Kidney capillary endothelial cell (primary cell): ENCODE measurements at places on chromosomes 5 and 9.
A peak's percentile ranks its signal among the peaks of the same experiment; 100 is the strongest.

- DNase-seq = peak; percentile 61
Observed at GRCh38 chr5:140239939-140240700, 62.8 kb downstream of the PFDN1 start.

GRCh38 chr5:176359658-176360057 is 1.9 kb downstream of the KIAA1191 start:
- DNase-seq = no peak

- DNase-seq = no peak
Observed at GRCh38 chr5:180007582-180007981, 64.0 kb downstream of the RNF130 start.

DNA sequence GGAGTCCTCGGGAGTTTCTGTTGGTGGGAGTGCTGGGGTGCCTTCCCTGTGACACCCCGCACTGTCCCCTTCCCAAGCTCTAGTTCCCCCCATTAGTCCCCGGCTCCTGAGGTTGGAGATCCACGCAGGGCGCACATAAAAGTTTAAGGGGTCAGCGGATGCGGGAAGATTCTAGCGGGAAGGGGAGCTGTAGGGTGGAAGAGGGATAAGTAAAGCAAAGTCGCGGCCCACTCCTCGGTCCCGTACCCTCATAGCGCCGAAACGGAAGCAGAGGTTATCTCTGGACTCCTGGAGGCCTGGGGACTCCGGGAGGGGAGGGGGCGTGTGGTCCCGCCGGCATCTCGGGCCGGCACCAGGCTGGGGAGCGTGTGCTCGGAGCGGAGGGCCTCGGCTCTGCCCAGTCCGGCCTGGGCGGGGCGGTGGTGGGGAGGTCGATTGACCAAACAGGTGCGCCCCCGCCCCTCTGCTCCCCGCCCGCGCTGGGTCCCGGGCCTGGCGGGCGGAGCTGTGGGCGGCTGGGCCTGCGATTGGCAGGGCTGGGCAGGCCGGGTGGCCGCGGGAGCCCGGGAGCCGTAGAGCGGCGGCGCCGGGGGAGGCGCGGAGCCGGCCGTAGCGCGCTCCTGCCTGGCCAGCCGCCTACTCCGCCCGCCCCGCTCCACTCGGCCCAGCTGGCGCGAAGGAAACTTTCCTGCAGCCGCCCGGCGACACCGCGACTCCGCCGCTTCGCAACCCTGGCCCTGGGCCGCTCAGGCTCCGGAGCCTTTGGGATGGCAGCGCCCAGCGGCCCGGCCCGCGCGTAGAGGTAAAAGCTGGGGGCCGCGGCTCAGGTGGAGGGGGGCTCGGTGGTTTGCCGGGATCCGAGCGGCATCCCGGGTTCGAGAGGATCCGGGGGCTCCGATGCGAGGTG is 52.2 kb upstream of the DAB2IP start:
- DNase-seq = no peak

- no peak for DNase-seq
Observed at GRCh38 chr5:43244823-43245565, 53.0 kb downstream of the NIM1K start.

GRCh38 chr5:31720004-31720403 is 81.1 kb downstream of the PDZD2 start:
- DNase-seq = no peak

- DNase-seq = no peak
Observed at GRCh38 chr9:117101008-117101407, 313.8 kb downstream of the ASTN2 start.

GRCh38 chr9:129437626-129438323 is 183.1 kb downstream of the C9orf50 start:
- DNase-seq = no peak

- no peak for DNase-seq
Observed at GRCh38 chr5:130706696-130707095, 458.4 kb downstream of the HINT1 start.

- no peak for DNase-seq
Observed at GRCh38 chr9:131367450-131367849, 26.4 kb upstream of the PRRC2B start.

GRCh38 chr9:105884416-105884815 is 190.1 kb downstream of the TMEM38B start:
- DNase-seq = no peak

DNA sequence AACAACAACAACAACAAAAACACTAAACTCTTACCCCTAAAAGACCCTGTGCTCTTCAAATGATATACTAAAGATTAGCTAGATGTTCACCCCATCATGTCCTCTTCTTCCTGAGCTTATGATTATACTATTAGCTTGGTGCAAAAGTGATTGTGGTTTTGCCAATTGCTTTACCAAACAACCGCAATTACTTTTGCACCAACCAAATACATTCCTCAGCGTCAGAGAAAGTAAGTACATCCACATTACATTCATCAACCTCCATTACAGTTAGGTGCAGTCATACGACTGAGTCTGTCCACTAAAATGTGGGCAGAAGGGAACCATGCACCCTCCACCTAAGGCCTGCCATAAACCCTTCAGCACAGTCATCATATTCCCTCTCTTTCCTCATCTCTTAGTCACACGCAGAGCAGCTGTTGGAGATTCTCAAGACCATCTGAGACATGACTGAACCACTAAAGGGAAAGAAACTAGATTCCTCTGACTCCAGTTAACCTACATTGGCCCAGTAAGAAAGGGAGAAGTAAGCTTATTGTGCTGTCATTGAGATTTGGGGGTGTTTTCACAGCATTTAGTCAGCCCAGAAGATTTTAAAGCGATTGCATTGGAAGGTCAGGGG is 181.6 kb upstream of the TLE4 start:
- no peak for DNase-seq

DNA sequence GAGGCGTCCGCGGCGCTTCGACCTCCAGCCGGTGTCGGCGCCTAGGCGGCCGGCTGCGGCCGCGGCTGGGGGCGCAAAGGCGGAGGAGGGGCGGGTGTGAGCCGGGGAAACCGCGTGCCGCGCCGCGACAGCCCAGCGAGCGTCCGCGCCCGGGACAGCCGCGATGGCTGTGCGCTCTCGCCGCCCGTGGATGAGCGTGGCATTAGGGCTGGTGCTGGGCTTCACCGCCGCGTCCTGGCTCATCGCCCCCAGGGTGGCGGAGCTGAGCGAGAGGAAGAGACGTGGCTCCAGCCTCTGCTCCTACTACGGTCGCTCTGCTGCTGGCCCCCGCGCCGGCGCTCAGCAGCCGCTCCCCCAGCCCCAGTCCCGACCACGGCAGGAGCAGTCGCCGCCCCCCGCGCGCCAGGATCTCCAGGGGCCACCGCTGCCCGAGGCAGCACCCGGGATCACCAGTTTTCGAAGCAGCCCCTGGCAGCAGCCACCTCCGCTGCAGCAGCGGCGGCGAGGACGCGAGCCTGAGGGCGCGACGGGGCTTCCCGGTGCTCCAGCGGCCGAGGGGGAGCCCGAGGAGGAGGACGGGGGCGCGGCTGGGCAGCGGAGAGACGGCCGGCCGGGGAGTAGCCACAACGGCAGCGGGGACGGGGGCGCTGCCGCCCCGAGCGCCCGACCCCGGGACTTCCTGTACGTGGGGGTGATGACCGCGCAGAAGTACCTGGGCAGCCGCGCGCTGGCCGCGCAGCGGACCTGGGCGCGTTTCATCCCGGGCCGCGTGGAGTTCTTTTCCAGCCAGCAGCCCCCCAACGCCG is 605 bp downstream of the CHSY3 start:
- DNase-seq = peak; percentile 16

GRCh38 chr5:133935667-133935940 is 32.8 kb downstream of the C5orf15 start:
- DNase-seq = no peak

- no peak for DNase-seq
Observed at GRCh38 chr9:16461137-16461840, 409.2 kb downstream of the BNC2 start.

DNA sequence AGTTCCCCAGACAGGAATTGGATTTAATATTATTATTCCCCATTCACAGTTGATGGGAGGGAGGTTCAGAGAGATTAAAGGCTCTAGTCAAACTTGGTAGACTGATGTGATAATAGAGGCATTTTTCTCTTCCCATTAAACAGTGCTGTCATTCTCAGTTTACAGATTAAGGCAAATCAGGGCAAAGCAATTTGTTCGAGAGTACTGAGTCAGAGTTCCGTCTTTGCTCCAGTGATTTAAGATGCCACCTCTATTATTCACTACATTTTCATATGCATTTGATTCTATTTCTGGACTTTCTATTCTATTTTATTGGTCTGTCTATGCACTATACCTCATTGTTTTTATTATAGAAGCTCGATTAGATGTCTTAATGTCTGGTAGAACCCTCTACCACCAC is 201.0 kb upstream of the RAI14 start:
- DNase-seq = no peak

GRCh38 chr5:111556501-111556900 is 44.2 kb upstream of the STARD4 start:
- no peak for DNase-seq

DNA sequence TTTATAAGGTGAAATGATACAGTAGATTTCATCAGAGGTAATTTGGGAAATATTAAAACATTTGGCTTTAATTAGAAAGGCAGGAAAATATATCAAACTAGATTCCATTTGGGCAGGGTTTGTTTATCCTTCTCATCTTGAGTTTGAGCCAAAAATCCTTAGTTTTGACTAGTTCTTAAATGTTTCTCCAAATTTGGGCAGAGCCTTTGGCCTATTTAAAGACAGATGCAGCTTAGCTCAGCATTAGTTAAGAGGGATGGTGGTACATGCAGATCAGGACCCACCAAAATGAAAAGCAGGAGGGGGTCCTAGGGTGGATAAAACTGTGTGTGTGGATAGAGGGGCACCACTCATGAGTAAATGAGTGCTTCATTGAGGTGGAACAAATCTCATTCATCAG is 20.3 kb upstream of the ARRDC3 start:
- DNase-seq = no peak
